ENCODE measurements at places on chromosomes 11 and 22.

DNA sequence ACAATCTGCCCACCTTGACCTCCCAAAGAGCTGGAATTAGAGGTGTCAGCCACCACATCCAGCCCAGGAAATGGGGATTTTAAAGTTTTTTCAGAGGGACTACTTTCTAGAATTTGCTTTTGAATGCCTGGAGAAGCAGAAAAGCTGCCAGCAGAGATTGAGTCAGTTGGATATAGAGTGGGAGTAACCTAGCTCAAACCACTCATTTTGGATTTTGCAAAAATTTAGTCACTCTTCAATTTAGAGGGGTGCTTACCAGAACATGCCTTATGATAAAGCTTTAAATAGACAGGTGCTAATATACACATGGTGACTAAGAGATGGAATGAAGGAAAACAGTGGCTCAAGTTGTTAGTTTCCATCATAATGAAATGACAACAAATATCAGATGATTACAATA is 26.5 kb upstream of the PSMA1 start:
- no peak overlapping the region for H3K4me3 ChIP-seq
- no peak for DNase-seq
- H3K4me1 ChIP-seq = no peaks in the 10 kb centered on the region
- H3K27ac ChIP-seq = no peak overlapping the region

DNA sequence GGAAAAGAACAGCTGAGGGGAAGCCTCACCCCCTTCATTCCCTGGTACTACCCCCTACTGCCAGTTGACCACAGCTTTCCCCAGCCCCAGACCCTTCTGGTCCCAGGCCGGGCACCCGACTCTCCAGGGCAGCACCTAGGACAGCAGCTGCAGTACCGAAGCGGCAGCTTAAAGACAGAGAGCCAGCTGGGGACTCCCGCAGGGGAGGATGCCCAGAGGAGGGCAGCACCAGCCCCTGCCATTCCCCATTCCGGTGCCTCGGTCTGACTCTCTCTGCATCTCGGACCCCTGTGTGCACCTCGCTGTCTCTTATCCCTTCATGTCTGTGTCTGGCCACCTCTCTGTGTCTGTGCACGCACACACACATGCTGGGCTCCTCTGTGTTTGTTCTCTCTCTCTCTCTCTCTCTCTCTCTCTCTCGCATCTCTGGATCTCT is 9.4 kb downstream of the IGSF9B start:
- peaks cover 4% of the 10 kb centered on the region for H3K27me3 ChIP-seq
- no peak overlapping the region for H3K4me3 ChIP-seq
- no peaks in the 10 kb centered on the region for H3K36me3 ChIP-seq
- no peak overlapping the region for H3K27ac ChIP-seq
- peaks cover 43% of the 10 kb centered on the region for H3K4me1 ChIP-seq
- peak; percentile 82 for DNase-seq

- peaks cover 23% of the 10 kb centered on the region for H3K27me3 ChIP-seq
- H3K27ac ChIP-seq = no peak overlapping the region
- DNase-seq = no peak
- no peak overlapping the region for H3K4me3 ChIP-seq
Observed at GRCh38 chr11:33375236-33375635, 118.1 kb downstream of the HIPK3 start.

GRCh38 chr11:100810146-100810545 is 123.1 kb downstream of the ARHGAP42 start:
- H3K4me3 ChIP-seq = no peak overlapping the region
- H3K27me3 ChIP-seq = no peaks in the 10 kb centered on the region
- no peaks in the 10 kb centered on the region for H3K36me3 ChIP-seq
- DNase-seq = no peak
- H3K4me1 ChIP-seq = no peaks in the 10 kb centered on the region

DNA sequence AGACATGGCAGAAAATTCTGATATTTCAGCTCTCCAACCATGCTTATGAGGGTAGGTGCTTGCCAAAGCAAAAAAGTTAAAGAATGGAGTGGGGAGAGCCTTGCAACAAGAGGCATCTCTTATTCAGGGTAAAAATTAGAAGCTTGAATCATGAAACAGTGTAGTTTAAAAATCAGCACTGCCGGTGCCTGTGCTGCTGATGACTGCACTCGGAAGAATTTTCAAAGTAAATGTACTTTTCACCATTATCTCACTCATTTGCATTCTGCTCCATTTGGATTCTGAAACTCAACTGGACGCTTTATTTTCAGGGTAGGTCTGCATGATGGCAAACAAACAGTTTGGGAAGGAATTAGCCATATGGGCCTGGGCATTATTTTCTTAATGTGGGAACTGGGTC is 126.3 kb downstream of the KIRREL3 start:
- H3K27ac ChIP-seq = no peak overlapping the region
- H3K4me1 ChIP-seq = no peaks in the 10 kb centered on the region
- H3K27me3 ChIP-seq = no peaks in the 10 kb centered on the region
- H3K36me3 ChIP-seq = no peaks in the 10 kb centered on the region
- no peak for DNase-seq
